ENCODE measurements at places on chromosomes 4 and X.

GRCh38 chr4:1777822-1778641 is 15.1 kb upstream of the FGFR3 start:
- DNase-seq = no peak

GRCh38 chr4:110484767-110485166 is 8.8 kb downstream of the ENPEP start:
- no peak for DNase-seq

DNA sequence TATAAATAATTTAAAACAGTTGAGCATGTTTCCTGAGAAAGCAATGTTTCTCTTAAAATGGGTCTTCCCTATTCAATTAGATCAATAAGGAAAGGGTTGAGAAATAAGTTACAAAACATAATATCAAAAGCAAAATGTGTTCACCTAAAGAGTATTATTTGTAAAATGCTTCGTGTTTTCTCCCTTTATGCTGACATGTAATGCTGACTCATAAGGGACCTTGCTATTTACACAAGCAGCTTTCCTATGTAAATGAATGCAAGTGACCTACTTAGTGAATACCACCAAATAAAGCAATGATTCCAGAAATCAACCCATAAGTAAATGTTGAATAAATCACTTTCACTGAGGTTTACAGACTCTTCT is 91.5 kb downstream of the ELOVL6 start:
- DNase-seq = no peak

DNA sequence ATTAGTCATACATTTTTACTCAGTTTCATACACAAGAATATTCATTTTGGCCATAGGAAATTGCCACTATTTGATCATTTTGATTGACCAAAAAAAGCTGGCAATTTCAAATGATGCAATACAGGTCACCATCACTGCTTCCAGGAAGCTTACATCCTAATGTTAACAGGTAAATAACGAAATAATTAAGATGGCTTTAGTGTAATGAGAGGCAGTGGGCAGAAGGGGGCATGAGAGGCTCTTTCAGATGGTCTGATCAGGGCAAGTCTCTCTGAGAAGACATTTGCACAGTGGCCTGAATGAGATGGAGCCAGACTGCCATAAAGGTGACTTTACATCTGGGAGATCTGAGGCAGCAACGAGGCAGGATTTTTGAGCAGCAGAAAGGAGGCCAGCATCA is 170.7 kb downstream of the SLIT2 start:
- peak; percentile 12 for DNase-seq

- peak; percentile 48 for DNase-seq
These were observed 162.4 kb upstream of the GPRIN3 start for GRCh38 chr4:89469930-89470375.

GRCh38 chrX:120813982-120814381 is 61.7 kb downstream of the CT47B1 start:
- no peak for DNase-seq

GRCh38 chr4:109947457-109947856 is 34.8 kb downstream of the EGF start:
- no peak for DNase-seq

DNA sequence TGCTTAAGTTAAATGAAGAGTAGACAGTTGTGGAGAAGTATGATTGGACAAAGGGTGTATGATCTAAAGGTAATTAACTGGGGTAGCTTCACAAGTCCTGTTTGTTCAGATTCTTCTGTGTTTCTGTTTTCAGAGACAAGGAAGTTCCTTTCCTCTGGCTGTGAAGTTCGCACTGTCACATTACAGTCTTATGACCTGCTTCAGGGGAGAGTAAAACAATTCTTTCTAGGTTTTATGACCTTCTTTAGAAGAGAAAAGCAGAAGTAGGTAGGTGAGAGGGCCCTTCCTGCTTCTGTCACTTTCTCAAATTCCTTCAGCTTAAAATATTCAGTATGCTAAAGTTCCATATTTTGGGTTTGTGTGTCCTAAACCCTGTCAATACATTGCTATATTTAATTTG is 211.9 kb downstream of the SOX3 start:
- DNase-seq = no peak

DNA sequence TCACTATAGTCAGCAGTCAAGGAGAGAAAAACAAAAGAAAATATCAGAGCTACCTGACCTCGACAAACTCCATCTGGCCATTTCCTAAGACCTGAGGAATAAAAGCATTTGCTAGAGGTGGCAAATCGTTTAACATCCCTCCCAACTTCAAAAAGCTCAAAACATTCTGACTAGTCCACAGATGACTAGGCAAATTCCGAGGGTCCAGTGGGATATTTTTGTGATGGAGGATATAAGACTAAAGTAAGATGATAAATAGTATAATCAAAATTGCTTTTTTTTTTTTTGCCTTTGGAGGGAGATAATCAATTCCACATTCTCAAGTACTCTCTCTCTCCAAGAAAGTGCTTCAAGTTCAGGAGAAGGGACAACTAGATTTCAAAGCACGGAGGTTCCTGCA is 119.1 kb upstream of the ETNPPL start:
- DNase-seq = no peak

- no peak for DNase-seq
These were observed 7.2 kb downstream of the SLC25A6 start for GRCh38 chrX:1384658-1385252.

All from stimulated activated CD4-positive, alpha-beta T cell treated with anti-CD3 and anti-CD28 coated beads, Interleukin-4, amount 100 ng/mL, for 24 hours (primary cell).